GM23338 (cell line): ENCODE measurements at places on chromosomes 16 and 17.

DNA sequence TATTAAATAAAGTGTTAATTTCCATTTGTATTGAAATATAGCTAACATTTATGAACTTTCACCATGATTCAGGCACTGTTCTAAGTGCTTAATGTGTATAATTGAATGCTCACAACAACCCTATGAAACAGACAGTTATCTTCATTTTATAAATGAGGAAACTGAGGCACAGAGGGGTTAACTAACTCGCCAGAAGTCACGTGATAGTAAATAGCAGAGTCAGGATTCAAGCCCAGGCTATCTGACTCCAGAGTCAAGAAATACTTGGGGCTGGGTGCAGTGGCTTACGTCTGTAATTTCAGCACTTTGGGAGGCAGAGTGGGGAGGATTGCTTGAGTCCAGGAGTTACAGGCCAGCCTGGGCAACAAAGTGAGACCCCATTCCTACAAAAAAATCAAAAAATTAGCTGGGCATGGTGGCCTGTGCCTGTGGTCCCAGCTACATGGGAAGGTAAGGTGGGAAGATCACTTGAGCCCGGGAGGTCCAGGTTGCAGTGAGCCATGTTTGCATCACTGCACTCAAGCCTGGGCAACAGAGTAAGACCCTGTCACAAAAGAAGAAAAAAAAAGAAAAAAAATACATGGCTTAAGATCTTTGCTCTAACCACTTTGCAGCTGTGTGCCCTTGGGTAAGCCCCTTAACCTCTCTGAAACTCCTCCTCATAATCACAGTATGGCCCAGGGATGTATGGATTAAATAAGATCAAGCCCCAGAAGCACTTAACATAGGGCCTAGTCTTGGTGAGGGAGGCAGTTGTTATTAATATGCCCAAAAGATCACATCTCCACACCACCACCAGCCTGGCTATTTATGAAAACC lies 29.0 kb downstream of the WSB1 start:
- DNase-seq = no peak

GRCh38 chr16:4176906-4177417 lies 60.7 kb upstream of the ADCY9 start:
- DNase-seq = no peak

DNA sequence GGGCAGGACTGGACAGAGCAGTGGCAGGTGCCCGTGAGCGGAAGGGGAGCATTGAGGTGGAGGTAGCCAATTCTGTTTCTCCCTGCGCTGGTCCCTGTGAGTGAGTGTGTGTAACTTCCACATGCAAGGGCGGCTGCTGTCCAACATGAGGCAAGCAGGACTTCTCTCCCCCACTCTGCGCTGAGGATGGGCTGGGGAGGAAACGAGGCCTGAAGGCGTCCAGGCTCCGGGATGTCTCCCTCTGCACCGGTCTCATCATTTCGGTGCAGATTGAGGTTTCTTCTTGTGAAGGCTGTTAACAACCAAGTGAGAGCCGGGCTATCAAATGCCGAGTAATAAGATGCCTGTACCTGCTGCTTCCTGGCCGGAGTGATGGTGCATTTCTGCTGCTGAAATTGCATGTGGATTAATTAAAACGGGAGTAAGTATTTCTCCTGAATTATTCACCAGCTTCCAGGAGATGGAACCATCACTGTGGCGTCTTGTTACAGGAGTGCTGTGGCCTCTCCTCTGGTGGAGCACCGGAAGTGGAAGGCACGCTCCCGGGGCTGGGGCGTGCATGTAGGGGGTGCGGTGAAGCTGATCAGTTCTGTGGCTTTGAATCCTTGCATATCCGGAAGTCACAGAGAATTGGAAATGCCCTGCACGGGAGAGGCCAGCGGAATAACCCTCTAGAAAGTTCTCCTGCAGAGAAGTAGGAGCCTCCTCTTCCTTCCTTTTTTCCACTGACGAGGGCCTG lies 41.7 kb upstream of the MGAT5B start:
- DNase-seq = no peak

DNA sequence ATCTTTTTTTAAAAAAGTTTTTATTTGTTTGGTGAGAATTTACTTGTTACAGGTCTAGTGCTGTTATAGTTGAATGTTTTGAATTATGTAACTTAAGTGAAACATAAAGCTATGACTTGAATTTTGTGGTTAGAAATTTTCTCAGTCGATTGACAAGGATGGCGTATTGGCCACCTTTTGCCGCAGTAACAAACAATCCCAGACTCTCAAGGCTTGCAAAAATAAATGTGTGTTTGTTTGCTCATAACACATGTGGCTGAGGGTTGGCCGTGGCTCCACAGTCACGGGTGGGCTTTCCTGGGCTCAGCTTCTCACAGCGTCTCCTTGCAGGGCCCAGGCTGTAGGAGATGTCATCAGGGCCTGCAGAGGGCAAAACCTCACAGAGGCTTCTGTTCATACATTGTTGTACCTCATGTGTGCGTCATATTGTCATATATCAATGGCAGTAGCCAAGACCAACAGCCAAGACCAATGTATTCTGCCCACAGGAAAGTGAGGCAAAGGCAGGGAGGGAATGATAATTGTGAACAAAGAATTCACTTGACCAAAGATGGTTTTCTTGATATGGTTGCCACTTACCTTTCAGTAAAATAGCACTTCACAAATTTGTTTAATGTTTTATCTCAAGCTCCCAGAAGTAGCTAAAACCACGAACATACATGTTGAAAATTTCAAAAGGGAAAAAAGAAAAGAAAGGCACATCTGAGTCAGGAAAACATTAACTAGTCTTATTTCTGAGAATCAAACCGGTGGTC lies 93.5 kb downstream of the WWOX start:
- DNase-seq = no peak

GRCh38 chr16:77500286-77500598 lies 65.4 kb upstream of the ADAMTS18 start:
- peak; percentile 63 for DNase-seq

DNA sequence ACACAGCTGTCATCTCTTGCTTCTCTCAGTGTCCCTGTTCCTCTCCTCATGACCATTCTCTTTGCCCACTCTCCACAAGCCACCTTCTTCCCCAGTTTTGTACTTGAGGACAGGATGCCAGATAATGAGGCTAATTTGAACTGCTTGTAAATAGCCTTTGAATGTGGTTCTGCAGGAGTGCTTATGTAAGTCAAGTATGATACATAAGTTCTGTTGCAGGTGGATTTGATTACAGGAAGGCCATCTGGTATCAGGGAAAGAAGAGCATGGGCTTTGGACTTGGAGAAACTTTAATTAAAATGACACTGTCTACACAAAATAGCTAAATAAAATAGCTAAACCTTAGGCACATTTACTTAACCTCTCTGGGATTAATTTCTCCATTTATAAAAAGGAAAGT lies 120.2 kb upstream of the HLF start:
- DNase-seq = no peak

DNA sequence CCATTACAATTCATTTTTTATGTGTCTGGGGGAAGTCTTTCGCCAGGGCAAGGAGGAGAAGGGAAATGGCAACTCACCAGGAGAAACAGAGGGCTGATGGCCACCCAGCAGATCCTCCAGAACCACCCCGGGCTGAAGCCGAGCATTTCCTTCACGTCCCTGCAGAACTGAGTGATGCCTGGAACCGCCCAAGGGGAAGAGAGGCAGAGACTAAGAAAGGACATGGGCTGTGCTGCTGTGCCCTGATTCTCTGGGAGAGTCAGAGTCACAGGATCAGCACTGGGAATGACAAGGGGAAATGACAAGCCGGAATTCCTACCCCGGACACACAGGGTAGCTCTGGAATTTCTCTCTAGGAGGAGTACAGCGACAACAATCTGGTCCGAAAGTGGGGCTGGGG lies 27.8 kb downstream of the SLC6A4 start:
- no peak for DNase-seq

DNA sequence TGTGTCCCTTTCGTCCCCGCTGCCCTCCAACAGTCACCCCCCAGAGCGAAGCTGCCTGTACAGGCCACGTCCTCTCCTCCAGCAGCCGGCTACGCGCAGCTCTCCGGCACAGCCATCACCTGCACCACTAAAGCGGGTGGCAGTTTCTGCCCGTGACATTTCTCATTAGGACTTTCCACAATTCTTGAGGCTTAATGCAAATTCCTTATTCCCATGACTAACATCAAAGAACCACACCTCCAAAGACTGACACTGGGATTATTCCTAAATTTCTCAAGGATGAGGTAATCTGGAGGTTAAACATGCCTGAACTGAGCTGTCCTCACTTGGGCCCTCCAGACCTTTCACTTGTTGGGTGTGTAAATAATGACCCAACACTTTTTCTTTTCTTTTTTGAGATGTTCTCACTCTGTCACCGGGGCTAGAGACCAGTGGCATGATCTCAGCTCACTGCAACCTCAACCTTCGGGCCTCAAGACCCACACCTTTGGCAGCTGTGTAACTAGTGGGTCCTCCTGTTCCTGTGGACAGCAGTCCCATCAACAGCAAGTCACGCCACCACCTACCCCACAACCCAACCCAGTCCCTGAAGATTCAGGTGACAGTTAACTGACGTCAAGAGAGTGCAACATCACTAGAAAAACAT lies 11.7 kb downstream of the ANKRD11 start:
- DNase-seq = no peak

GRCh38 chr16:72901000-72901627 lies 146.8 kb downstream of the ZFHX3 start:
- DNase-seq = no peak

GRCh38 chr17:1212946-1213345 lies 33.2 kb upstream of the ABR start:
- no peak for DNase-seq
